ENCODE measurements at places on chromosomes 3 and 15.

GRCh38 chr3:55755516-55756205 is 268.6 kb upstream of the WNT5A start:
- DNase-seq = no peak

DNA sequence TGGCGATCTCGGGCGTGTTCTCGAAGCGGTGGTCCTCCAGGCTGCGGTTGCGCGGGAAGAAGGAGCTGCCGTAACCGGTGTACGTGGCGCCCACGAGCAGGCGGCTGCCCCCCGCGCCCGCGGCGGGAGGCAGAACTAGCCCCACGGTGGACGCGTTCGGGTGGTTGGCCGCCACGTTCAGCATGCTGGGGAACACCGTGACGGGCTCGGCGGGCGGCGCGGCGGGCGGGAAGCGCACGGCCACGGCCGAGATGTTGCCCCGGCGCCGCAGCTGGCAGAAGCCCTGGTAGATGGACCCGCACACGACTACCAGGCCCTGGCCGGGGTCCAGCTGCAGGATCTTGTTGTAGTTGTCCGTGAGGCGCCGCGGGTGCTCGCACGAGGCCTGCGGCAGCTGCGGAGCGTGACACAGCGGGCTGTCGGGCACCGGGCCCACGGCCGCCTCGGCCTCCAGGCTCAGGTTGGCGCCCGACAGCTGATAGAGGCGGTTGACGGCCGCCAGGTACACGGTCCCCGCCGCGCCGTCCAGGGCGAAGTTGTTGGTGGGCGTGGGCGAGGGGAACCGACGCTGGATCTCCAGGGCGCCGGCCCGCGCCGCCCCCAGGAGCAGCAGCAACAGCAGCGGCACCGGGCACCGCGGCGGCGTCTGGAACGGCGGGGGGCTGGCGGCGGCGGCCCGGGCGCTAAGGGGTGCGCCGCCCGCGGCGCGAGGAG is 397 bp downstream of the PLXND1 start:
- no peak for DNase-seq

- no peak for DNase-seq
Observed at GRCh38 chr3:135907422-135908165, 57.9 kb upstream of the PPP2R3A start.

DNA sequence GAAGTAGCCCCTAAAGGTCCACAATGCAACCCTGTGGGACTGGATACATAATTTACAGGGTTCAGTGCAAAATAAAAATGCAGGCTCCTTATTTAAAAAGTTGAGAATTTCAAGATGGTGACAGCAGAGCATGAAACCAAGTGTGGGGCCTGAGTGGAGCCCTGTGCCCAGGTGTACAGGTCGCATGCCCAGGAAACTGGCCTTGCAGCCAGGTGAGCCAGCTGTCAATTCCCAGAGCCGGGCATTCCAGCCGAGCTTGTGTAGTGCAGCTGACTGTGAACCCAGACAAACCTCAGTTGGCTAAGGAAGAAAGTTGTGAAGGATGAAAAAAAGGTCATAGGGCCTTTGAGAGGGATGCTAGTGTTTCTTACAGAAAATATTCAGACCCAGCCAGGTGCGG is 27.6 kb downstream of the POPDC2 start:
- no peak for DNase-seq

GRCh38 chr15:71291723-71292122 is 176.5 kb downstream of the THSD4 start:
- no peak for DNase-seq

GRCh38 chr15:43903864-43904290 is 77.1 kb downstream of the WDR76 start:
- peak; percentile 22 for DNase-seq

DNA sequence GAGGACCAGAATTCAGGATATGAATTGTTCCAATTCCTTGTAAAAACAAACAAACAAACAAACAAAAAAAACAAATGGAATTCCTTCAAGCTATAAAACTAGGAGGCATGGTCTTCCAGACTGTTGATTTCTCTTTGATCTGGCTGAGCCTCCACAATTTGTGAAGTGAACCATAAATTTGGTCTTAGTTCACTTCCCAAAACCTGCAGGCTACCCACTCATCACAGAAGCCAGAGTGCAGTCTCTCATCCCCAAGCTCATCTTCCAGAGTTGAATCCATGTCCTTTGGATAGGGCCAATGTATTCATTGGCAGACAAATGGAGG is 203.9 kb downstream of the DTWD1 start:
- no peak for DNase-seq

DNA sequence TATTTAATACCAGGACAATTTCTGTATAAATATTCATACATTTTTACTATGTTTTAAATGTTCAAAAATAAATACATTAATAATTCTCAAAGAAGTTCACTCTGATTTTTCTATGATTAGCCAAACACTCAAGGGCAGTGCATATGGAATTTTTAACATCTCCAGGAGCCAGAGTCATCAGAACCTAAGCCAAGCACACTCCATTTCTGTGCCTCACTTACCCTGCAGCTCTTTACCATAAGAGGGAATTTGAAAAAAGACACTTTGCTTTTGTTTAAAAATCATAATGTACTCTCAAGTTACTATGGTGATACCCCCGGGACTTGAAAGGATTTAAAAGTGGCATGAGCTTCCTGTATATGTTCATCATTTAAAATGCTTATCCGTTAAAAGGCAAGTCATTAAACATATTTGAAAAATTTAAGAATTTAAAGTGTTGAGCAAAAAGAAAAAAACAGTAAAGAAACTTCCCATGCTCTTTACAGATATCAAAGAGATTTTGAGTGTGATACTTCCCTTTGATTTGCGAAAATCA is 747.4 kb upstream of the NECTIN3 start:
- no peak for DNase-seq

DNA sequence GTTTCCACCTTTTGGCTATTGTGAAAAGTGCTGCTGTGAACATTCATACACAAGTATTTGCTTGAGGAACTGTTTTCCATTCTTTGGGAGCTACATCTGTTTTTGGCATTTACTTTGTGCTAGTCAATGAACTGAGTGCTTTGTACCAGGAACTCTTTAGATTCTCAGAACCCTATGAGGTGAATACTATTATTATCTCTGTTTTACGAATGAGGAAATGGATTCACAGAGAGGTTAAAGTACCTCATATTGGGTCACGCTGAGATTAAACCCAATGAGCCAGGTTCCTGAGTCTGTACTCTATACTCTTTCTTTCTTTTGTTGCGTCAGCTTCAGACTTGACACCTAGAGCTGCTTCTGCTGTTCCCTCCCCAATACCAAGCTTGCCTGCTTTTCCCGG is 358.1 kb downstream of the CNTN4 start:
- no peak for DNase-seq

- no peak for DNase-seq
Observed at GRCh38 chr3:156721687-156722618, 47.6 kb downstream of the TIPARP start.

GRCh38 chr3:189776149-189776824 is 145.1 kb downstream of the TP63 start:
- no peak for DNase-seq

DNA sequence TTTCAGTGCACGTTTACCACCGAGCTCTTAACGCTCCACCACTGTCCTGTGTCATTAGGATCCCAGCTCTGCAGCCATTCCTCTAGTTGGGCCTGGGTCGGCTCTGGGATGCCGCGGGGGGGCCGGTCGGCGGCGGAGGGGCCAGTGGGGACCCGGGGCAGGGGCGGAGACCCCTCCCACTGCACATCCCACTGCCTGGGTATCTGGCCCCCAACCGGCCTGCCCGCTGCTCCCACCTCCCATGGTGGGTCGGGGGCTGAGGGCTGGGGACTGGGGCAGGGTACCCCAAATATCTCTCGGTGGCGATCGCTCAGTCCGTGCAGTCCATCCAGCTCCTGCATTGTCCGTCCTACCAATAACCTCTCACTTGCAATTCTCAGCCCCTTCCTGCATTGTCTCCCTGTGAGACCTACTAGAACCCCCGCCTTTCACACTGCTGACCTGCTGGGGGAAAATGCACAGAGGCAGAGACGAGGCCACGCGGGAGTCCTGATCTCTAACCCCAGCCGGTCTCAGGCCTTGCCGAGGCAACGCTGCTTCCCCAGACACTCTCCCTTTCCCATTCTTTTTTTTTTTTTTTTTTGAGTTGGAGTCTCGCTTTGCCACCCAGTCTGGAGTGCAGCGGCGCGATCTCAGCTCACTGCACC is 24.0 kb upstream of the MUC20 start:
- no peak for DNase-seq

DNA sequence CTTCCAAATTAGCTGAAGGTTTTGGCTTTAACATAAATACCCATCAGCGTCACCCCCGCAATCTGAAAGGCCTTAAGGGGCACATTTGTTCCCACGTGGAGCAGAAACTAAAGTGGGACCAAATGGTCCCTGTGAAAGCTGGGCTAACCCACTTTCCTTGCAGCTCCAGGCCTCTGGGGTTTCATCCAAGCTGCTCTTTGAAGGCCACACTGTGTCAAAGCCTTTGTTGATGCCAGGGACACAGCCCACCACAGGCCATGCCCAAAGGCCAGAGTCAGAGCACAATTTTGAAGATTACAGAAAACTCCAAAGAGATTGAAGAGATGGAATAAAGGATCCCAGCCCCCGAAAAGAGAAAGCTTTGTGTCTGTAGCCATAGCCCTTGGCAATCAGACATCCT is 2.7 kb upstream of the ADPGK start:
- DNase-seq = no peak

DNA sequence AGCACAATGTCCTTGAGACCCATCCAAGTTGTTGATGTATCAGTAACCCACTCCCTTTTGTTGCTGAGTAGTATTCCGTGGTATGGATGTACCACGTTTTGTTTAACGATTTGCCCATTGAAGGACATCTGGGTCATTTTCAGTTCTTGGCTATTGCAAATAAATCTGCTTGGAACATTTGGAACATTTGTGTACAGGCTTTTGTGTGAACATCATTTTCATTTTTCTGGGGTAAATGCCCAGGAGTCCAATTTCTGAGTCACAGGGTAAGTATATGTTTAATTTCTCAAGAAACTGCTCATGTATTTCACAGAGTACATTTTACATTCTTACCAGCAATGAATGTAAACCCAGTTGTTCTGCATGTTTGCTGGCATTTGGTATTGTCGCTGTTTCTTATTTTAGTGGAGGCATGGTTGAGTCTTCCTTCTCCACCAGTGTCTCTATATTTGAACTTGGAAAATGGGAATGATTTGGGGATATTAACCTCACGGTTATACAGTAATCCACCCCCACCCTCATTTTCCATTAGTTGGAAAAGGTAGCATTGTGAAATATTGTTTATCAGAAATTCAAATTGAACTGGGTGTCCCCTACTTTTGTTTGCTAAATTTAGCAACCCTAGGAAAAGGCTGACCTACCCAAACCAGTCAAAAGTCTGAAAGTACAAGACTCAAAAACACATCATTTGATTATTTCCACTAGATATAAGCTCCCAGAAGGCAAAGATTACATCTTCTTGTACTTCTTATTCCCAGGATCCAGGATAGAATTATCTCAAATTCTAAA is 30.8 kb downstream of the POMGNT2 start:
- DNase-seq = no peak

DNA sequence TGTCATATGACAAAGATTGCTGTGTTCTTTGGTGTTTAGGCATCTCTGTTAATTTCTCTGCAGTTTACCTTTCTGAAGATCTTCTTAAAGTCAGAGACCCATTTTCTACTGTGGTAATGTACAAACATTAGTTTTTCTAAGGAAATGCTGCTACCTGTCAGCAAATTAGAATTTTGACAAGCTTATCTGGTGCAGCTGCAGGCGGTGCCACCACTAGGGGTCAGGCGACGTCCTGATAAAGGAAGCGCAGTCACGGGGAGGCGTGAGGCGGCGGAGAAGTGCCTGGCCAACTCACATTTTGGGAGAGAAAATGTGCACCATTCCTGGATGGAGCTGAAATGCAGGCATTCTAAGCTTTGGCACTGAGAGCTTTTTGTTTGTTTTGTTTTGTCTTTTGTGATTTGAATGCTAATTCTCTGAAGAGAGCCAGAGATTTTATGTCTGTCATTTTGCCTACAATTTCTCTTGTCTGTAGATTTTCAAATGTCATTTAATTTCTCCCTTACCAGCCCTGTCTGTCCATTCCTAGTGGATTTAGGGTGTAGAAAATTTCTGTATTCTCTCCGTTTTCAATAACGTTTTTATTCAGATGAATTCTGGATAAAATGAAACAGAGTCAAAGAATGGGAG is 24.9 kb upstream of the SIAH2 start:
- DNase-seq = peak; percentile 74

GRCh38 chr3:145704020-145704419 is 457.0 kb downstream of the PLOD2 start:
- DNase-seq = no peak

- DNase-seq = no peak
Observed at GRCh38 chr3:14522129-14522691, 17.9 kb downstream of the GRIP2 start.

DNA sequence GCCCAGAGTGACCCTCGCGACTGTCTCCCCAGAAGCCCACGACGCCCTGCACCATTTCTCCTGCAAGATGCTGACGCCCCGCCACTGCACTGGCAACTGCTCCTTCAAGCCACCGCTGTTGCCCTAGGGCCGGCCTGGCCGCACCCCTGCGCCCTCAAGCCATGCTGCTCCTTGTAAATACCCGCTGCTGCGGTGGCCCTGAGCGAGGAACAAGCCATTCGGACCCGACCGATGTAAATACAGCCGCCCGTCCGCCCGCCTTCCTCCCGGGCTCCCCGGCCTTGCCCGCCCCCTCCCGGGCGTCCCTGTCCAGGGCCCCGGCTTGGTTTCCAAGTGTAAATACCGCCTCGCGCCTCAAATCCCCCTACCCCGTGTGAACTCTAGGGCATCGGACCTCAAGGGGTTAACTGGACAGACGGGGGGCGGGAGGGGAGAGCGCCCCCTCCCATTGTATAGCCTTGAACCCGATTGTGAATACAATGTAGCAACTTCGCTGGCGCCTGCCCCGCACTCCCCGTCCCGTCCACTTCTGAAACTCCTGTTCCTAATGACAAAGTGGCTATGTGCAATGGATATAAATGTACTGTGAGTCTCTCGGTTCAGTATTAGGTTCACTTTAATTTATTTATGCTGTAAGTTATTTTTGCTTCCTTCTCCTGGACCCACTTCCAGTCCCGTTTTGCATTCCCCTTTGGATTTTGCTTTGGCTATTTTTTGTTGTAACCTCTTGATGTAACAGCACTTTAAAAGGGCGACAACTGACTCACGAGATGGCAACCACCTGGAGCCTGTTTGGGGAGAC is 5.9 kb downstream of the RNU6-1 start:
- DNase-seq = no peak

- no peak for DNase-seq
Observed at GRCh38 chr3:127019449-127019848, 36.5 kb downstream of the PLXNA1 start.

DNA sequence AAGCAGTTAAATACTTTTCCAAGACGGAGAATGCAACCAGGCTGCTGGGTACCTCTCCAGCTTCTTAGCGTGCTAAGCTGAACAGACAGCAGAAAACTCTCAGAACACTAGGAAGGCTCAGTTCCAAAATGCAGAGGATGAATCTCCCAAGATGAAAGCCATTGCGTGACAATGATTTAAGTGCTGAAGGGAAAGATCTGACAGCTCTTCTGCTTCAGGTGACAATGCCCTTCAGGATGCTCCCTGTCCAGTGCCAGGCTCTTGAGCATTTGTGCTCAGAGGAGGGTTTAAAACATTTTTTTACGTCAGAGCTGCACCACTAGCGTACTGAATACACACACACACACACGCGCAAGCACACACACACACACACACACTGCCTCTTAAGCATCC is 26.3 kb downstream of the ARHGEF3 start:
- DNase-seq = no peak
